ENCODE measurements at places on chromosomes 7 and 10. TPM values are rescaled to one million over a fixed set of nuclear protein-coding genes. Genes with fewer than 3 reads are reported as not detected.
A peak's percentile ranks its signal among the peaks of the same experiment; 100 is the strongest.

DNA sequence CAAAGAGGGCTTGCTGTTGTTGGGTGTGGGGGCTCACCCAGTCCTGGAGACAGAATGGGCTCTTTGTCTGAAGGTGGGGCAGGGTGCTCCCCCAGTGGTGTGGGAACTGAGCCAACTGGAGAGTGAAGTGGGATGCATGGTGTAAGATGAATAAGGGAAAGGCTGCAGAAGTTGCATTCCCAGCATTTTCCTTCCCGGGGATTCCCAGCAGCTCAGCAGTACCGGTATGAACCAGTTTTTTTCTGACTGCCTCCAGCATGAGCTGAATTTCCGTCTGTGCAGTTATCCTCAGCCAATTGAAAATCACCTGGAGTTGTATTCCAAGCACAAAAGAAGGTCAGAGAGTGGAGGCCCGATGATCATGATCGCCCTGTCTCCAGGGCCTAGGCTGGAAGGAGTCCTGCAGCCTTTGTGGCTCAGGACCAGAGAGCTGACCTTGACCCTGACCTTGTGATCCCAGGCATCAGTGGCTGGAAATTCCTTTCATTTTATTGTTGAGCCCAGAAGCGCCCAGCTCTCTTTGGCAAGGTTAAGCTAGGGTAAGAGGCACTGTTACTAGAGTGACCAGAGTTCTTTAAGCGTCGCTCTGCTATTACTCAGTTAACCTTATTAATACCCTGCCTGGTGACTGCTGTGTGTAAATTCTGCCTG lies 33.4 kb downstream of the OGDH start:
- peak overlapping the region; percentile 86 for H3K4me3 ChIP-seq
- no peak for DNase-seq
- H3K36me3 ChIP-seq: peaks cover 26% of the 10 kb centered on the region
- peaks cover 54% of the 10 kb centered on the region for H3K4me1 ChIP-seq
- peak overlapping the region; percentile 99 for H3K27ac ChIP-seq

DNA sequence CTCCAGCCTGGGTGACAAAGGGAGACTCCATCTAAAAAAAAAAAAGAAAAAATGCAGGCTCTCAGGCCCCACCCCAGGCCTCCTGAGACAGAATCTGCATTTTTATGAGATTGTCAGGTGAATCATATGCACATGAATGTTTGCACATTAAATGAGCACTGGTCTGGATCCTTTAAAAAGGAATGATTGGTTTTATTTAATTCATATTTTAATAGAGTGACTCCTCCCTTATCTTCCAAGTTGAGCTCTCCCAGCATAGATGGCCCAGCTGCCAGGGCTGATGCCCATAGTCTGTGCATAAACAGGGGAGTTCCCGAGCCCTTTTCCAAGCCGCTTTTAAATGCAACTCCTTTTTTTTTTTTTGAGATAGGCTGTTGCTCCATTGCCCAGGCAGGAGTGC lies 28.5 kb downstream of the CUX1 start:
- H3K27ac ChIP-seq: no peak overlapping the region
- H3K27me3 ChIP-seq: no peaks in the 10 kb centered on the region
- H3K36me3 ChIP-seq: peaks cover 6% of the 10 kb centered on the region
- peaks cover 4% of the 10 kb centered on the region for H3K4me1 ChIP-seq
- DNase-seq: no peak

GRCh38 chr10:89861584-89862301 lies 160.4 kb downstream of the KIF20B start:
- no peak for DNase-seq
- H3K36me3 ChIP-seq: no peaks in the 10 kb centered on the region
- peaks cover 5% of the 10 kb centered on the region for H3K27me3 ChIP-seq
- peaks cover 11% of the 10 kb centered on the region for H3K4me1 ChIP-seq
- peak overlapping the region; percentile 40 for H3K4me3 ChIP-seq

GRCh38 chr7:89027781-89028180 lies 232.2 kb upstream of the TEX47 start:
- H3K4me3 ChIP-seq: no peak overlapping the region
- no peak overlapping the region for H3K27ac ChIP-seq
- H3K36me3 ChIP-seq: no peaks in the 10 kb centered on the region
- H3K4me1 ChIP-seq: no peaks in the 10 kb centered on the region

DNA sequence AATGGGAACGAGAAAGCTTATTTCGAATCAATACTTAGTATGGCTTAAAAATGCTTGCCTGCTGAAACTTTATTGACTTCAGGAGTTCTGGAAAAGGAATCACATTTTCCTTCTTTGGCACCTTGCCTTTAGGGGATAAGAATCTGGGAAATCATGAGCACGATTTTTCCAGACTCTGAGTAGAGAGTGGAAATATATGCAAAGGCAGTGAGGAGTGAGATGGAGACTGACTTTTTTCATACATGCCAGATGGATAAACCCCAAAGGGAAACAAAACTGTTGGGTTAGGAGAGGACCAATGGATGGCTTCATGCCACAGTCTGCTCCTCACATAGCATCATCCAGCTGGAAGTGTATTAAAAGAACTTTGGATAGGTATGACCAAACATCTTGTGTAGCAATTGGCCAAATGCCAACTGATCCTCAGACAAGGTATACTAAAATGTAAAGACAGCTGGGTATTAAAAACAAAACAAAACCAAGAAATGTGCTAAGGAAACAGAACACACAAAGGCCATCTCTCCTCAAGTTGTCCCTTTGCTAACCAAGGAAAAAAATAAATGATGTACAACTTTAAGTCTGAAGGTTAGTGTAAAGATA lies 1.7 kb downstream of the COL28A1 start:
- H3K36me3 ChIP-seq: no peaks in the 10 kb centered on the region
- H3K27me3 ChIP-seq: peaks cover 12% of the 10 kb centered on the region
- no peak overlapping the region for H3K4me3 ChIP-seq
- DNase-seq: no peak

FAM25C gene
- not detected for total RNA-seq

DNA sequence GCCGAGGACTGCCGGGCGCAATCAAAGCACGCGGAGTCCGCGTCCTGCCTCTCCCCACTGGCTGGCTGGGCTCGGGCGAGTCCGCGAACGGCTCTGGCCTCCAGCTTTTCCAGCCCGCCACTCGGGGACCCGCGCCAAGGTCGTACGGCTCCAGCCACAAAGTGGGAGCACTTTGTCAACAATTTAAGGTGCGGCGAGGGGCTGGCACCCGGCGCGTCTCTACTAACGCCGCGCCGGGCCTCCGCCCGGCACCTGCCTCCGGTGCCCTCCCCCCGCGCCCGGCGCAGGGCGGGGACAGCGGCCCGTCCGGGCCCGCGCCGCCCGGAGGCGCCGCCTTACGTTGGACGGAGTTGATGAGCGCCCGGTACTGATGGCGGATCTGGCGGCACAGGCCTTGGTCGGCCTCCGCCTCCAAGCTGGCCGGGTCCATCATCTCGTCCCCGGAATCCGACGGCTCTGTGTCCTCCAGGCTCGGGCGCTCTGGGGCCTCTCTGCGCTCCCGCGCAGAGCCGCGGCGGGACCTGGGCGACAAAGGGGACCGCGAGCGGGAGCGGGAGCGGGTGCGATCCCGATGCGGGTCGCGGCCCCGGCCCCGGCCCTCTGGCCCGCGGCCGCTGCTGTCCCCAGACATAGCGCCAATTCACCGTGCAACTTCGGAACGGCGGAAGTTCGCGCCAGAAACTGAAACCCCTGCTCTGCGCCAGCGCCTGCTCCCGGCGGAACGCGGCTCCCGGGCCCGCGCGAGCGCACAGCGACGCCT lies at the start of gene NSMCE4A:
NSMCE4A (minus strand) TSS at position 683 of the 760 bp plus-strand sequence; CDS start at position 631, 52 bp downstream.
- peaks cover 10% of the 10 kb centered on the region for H3K36me3 ChIP-seq
- peak within 1 kb of the TSS; percentile 86 for H3K4me3 ChIP-seq
- DNase-seq: peak; percentile 82
- no peaks in the 10 kb centered on the region for H3K27me3 ChIP-seq
- peak within 1 kb of the TSS; percentile 73 for H3K27ac ChIP-seq

MSMB gene
- not detected for total RNA-seq

DNA sequence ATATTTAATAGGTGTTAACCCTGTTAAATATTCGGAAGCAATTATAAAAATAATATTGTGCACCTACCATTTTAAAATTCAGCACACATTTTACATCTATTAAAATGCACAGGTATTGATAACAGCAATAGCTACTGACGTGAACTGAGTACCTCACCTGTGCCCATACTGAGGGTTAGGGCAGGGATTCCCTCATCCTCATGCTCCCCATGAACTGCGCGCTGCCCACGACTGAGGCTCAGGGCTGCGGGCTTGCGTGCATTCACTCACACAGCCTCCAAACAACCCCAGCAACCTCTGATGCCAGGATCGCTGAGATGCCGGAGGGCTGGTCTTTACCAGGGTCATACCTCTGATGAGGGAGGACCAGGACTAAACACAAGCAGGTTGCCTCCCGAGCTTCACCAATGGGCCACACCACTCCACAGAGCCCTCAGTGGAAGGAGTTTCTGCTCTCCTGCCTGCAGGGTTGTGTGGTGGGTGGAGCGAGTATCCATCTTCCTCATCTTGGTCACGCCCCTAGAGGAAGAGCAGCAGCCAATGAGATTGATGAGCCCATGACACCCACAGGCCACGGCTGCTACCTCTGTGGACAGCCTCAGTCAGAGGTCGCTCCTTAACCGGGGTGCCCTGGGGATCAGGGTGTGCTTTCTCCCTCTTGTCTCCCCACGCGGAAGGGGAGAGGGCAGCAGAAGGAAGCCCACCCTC lies 478.3 kb downstream of the TNS3 start:
- no peak overlapping the region for H3K27ac ChIP-seq
- no peaks in the 10 kb centered on the region for H3K27me3 ChIP-seq
- no peak overlapping the region for H3K4me3 ChIP-seq
- DNase-seq: no peak
- H3K4me1 ChIP-seq: no peaks in the 10 kb centered on the region

HYAL4 gene
- not detected for total RNA-seq

GRCh38 chr10:127415901-127416581 lies 133.1 kb upstream of the NPS start:
- H3K27ac ChIP-seq: no peak overlapping the region
- H3K27me3 ChIP-seq: no peaks in the 10 kb centered on the region
- no peak for DNase-seq
- H3K4me3 ChIP-seq: no peak overlapping the region

DNA sequence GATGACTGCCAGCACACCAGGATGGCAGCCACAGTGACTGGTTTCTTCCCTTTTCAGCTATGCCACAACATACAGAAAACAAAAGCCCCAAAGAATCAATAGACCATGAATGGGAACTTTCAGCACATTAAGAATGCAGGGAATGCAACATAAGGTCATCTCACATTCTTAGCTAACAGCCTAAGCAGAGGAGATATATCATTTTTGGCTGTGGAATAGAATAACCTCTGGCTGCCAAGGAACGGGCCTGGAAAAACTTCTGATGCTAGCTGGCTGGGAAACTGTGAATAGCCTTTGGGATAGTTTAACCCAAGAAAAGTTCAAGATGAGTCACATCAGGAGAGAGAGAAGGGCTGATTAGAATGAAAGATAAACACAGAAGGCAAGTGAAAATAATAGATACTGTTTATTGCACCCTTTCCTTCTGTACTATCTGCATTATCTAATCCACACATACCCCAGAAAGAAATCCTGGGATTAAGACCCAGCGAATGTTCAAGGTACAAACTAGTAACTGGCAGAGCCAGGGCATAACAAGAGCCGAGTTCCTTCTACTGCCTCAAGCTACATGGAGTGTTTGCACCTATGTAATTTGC lies 169.2 kb downstream of the SEMA3A start:
- peaks cover 2% of the 10 kb centered on the region for H3K27me3 ChIP-seq
- no peak for DNase-seq
- no peaks in the 10 kb centered on the region for H3K4me1 ChIP-seq
- no peaks in the 10 kb centered on the region for H3K36me3 ChIP-seq
- no peak overlapping the region for H3K4me3 ChIP-seq
- no peak overlapping the region for H3K27ac ChIP-seq

PRSS1 gene
- total RNA-seq: not detected

DGKI gene
- total RNA-seq: not detected

DNA sequence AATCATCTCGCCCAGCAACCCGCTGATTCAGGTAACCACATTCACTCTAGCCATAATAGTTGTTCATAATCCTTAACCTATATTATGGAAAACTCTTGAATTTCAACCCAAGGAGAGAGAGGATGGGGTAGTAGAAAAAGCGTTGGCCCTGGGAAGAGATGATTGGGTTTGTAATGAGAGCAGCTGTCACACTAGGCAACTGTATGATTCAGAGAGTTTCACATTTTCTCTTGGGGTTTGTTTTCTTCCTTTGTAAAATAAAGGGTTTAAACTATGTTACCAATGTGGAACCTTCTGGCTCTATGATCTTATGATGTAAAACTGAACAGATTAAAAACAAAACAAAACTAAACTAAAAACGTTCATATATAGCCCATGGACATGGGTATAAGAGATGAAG lies 705.2 kb upstream of the IGFBP3 start:
- H3K27me3 ChIP-seq: no peaks in the 10 kb centered on the region
- H3K4me1 ChIP-seq: no peaks in the 10 kb centered on the region
- DNase-seq: no peak

JCAD gene
- 0.20 TPM for total RNA-seq

TEX36 gene
- not detected for total RNA-seq

DYDC2 gene
- not detected for total RNA-seq

CPA4 gene
- total RNA-seq: not detected

GRCh38 chr7:129041142-129042085 lies 13.5 kb downstream of the TNPO3 start:
- H3K4me1 ChIP-seq: peaks cover 38% of the 10 kb centered on the region
- no peaks in the 10 kb centered on the region for H3K27me3 ChIP-seq
- H3K27ac ChIP-seq: peak overlapping the region; percentile 4
- DNase-seq: no peak
- H3K36me3 ChIP-seq: peaks cover 44% of the 10 kb centered on the region
- no peak overlapping the region for H3K4me3 ChIP-seq

GIMAP5 gene
- total RNA-seq: 123 TPM

HPS1 gene
- total RNA-seq: 91.9 TPM

DNA sequence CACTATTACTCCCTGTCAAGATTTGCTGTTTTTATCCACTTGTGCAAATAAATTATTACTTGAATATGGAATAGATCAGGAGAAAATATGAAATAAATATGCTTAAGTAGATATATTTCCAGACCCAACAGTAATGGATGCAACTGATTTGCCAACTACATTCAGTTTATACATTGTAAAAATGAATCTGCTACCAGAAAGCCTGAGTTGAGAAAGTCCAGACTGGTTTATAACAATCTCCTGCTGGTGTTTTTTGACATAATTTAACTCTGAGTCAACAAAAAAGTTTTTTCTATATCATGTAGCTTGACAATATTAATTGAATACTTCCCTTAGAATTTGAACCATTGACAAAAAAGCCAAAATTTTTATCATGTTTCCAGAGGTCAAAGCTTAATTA lies 265.8 kb upstream of the SEMA3D start:
- no peak overlapping the region for H3K27ac ChIP-seq
- no peaks in the 10 kb centered on the region for H3K36me3 ChIP-seq
- no peak overlapping the region for H3K4me3 ChIP-seq
- H3K27me3 ChIP-seq: no peaks in the 10 kb centered on the region
- no peak for DNase-seq
